ENCODE measurements at places on chromosomes 6 and 20.

DNA sequence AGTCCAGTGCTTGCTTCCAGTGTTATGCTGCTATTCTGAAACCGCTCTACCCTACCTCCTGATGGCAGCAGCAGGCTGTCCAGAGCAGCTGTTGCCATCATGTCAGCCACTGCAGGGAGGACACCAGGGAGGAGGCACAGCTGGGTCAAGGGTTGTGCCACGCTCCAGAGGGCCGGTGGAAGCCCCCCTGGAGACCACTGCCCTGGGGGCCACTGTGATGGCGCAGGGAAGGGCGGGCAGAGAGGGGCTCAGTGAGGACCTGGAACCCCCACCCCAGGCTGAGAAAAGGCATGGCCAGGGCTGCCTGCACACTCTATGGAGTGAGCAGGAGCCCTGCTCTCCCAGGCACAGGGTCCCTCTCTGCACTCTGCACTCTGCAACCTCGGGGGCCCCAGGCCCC is 271.3 kb upstream of the BTBD3 start:
- DNase-seq, result no peak

DNA sequence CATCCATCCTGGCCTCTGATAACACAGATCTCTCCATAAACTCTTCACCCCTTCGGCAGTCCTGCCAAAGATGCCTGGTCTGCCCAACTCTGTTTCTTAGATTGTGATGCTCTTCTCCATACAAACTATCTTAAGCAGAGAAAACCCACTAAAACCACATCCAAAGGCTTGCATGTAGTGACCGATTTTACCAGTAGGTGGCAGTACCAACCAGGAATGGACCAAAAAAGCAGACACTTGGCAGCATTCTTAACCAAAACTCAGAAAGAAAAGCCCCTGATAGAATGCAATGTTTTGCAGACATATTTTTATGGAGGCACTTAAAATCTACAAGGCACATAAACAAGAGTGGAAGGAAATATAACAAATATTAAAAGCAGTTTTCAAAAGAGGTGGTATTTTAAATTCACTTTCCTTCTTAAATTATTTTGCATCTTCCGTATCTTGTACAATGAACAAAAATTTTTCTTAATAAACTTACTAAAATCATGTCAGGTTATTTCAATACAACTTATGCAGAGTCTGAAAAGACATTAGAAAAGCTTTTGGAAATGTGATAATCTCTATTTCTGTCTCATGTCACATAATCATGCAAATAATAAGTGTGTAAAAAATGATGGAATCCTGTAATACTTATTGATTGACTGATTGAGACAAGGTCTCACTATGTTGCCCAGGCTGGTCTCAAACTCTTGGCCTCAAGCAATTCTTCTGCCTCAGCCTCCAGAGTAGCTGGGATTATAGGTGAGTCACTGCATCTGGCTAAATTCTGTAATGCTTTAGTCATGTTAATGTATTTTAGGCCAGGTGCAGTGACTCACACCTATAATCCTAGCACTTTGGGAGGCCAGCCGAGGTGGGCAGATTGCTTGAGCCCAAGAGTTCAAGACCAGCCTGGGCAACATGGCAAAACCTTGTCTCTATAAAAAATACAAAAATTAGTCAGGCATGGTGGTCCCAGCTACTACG is 29.4 kb downstream of the LRP11 start:
- peak; percentile 78 for DNase-seq

GRCh38 chr20:50636601-50637540 is 54.5 kb downstream of the RIPOR3 start:
- DNase-seq, result no peak

GRCh38 chr6:125968493-125968892 is 11.9 kb downstream of the HINT3 start:
- DNase-seq, result no peak

GRCh38 chr20:20333866-20334265 is 34.0 kb upstream of the INSM1 start:
- DNase-seq, result peak; percentile 78

GRCh38 chr6:138387577-138388368 is 10.1 kb downstream of the SMIM28 start:
- DNase-seq, result no peak

GRCh38 chr6:110467566-110468140 is 8.8 kb downstream of the SLC22A16 start:
- DNase-seq, result no peak

GRCh38 chr6:151374036-151374683 is 17.2 kb downstream of the ZBTB2 start:
- DNase-seq, result peak; percentile 35

GRCh38 chr20:63071541-63072181 is 64.9 kb upstream of the BHLHE23 start:
- DNase-seq, result peak; percentile 19

GRCh38 chr6:101224751-101225150 is 168.8 kb upstream of the GRIK2 start:
- no peak for DNase-seq

GRCh38 chr6:36754582-36755434 is 57.2 kb downstream of the RAB44 start:
- no peak for DNase-seq

DNA sequence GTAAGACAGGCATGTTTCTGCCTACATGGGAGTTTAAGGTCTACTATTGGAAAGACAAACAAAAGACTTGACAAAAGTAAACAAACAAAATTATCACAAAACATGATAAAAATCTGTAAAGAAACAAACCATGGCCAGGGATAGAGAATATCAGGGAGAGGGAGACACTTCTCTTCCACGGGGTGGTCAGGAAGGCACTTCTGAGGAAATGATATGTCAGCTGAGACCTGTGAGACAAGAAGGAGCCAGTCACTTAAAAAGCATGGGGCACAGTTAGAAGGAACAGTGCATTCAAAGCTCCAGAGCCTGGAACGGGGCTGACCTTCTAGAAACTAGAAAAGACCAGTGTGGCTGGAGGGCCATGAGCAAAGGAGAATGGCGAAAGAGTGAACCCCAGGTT is 35.1 kb upstream of the SLC16A10 start:
- no peak for DNase-seq

- DNase-seq, result peak; percentile 95
These were observed 334.9 kb upstream of the JARID2 start for GRCh38 chr6:14910692-14911547.

GRCh38 chr6:3309391-3310050 is 50.8 kb downstream of the PSMG4 start:
- no peak for DNase-seq

- DNase-seq, result peak; percentile 38
These were observed 534 bp downstream of the NANP start for GRCh38 chr20:25623225-25623735.

DNA sequence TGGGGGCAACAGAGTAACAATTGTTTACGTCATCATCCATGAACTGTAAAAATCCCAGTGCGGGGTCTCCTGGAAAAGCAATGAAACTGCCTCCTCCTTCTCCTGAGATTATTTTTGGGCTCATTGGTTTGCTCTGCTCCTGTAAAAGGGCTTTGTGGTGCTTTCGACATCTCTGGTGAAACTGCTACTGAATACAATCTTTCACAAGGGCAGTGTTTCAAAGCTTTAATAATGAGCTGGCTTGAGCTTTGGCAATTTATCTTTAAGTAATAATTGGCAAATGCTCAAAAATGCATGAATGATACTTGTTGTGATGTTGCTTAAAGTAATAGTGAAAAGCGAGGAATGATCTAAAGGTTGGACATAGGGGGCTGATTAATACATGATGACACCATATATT is 43.5 kb upstream of the ENPP1 start:
- no peak for DNase-seq

DNA sequence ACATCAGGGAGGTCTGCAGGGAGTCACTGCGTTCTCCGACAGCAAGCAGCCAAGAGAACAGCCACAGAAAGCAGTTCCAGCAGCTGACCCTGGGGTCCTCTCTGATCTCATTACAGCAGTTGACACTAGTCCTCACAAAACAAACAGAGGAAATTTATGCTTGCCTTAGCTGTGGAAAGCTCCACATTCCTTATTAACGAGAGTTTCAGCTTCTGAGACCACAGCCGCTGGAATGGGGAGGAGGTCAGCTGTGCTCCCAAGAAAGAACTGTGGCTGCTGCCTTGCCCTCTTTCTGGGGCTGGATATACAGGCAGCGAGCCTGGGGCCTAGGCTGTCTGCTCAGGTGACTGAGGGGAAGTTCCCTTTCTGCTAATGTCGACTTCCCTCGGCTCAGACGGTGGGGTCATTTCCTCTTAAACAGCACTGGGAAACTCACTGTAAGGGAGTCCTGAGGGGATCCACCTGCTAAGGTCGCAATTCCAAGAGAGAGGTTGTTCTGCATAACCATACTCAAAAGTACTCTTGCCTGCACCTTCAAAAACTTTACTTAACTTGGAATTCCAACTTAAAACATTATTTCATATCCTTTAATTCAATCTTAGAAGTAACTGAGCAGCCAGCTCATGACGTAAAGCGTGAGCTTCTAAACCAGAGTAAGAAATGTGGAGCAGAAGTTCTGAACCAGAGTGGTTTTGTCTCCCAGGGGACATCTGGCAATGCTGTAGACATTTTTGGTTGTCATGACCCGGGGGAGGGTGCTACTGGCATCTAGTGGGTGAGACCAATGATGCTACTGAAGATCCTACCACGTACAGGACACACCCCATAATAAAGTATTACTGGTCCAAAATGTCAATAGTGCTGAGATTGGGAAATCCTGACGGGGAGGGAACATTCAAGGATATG is 80.3 kb downstream of the BACH2 start:
- peak; percentile 49 for DNase-seq

GRCh38 chr6:38943964-38944363 is 104.6 kb upstream of the GLP1R start:
- DNase-seq, result no peak

DNA sequence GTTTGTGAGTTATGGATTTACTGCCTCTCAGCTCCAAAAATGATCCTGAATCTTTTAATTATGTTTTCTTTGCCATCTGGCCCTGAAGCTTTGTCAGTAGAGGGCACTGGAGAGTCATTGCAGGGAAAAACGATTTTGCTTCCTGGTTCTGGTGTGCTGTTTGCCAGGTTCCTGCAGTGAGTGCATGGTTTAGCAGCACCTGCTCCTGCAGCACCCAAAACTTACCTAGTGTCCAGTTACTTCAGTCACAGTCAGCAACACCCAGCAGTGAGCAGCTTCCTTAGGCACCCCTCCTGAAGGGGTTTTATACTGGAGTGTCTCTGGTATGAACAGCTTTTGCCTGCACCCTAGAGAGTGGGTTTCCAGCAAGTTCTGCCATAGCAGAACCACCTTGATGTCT is 6.0 kb upstream of the TRIM26 start:
- peak; percentile 66 for DNase-seq

- peak; percentile 69 for DNase-seq
These were observed 19.7 kb downstream of the FAM217A start for GRCh38 chr6:4059115-4059777.

- no peak for DNase-seq
These were observed 448.0 kb downstream of the EYS start for GRCh38 chr6:65259059-65259458.

GRCh38 chr6:52994031-52994838 is 849 bp downstream of the GSTA4 start:
- DNase-seq, result no peak

DNA sequence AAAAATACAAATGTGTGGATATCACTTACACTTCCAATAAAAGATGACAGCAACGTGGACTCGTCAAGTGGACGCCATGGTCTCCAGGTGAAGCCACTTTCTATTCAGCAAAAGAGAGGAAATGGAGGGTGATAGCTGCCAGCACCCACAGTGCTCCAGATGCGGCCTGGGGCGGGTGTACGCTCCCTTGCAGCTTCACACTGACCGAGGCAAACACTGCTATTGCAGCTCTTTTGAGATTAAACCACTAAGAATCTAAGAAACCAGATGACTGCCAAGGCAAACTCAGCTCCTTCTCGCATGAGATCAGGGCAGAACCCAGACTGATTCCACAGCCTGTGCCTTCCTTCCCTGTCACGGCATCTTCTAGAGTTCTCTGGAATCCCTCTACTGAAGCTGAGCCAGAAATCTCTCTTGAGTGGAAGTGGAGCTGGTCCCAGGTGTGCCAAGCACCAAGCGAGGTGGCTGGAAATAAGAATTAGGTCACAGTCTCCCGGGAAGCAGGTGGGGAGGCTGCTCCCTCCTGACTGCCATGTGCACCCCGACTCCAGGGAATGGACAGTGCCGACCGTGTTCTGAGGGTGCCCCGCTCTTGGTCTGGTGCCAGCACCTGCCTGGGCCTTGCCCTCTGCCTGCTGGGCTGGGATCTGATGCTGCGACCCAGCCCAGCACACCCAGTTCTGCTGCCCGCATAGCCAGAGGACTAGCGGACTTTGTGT is 90.1 kb upstream of the AFDN start:
- no peak for DNase-seq

GRCh38 chr6:14705841-14706377 is 540.0 kb upstream of the JARID2 start:
- DNase-seq, result peak; percentile 47

- no peak for DNase-seq
These were observed 8.9 kb upstream of the ADRM1 start for GRCh38 chr20:62293946-62294345.

DNA sequence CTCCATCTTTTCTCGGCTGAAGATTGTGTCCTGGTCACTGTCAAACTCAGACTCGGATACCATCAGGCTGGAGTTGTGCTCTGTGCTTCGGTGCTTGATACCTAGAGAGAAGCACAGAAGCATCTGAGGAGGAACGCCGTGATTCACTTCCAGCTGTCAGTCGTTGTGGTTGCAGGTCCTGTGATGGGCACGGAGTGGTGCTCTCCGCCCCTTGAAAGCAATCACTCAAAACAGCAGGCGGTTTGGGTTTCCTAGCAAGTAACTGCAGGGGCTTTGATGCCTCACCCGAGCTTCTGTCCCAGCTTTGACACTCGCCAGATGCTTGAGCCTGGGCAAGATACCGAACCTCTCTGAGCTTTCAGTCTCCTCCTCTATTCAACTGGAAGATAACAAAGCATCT is 52.5 kb downstream of the ALDH5A1 start:
- DNase-seq, result no peak

- no peak for DNase-seq
These were observed 225.5 kb downstream of the EPHA7 start for GRCh38 chr6:93193868-93194267.

DNA sequence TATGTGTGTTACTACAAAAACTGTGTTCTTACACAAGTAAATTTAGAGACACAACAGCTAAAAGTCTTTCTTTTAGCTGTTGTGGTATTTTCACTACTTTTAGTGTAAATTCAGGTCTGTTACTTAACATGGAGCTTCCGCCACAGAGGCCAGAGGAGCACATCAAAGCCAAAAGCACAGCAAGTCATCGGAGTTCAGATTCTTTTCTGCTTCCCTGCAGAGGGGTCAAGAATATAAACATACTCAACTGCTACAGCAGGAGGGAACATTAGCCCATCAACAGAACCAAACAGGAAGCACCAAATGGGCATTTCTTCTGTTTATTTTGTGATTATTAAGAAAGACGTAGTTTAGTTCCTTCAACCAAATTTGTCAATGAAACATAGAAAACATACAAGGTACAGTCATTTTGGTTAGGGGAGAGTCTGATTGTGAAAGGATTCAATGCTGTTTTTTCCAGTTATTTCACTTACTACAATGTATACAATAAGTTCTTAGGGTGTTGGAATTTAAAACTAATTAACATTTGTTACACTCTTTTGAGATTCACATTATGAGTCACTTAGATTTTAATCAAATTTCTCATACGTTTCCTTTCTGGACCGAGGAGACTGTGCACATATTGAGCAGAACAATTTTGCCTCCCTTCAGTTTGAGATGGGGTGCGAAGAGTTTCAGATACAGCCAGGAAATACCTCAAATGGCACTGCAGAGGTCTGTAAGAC is 42.8 kb upstream of the DSE start:
- DNase-seq, result no peak
